Mucosa of gallbladder (tissue), 1 donor: ENCODE measurements at places on chromosomes 2 and 18.

- DNase-seq: no peak
Measured at GRCh38 chr2:238505119-238505891, 78.6 kb downstream of the ASB1 start.

DNA sequence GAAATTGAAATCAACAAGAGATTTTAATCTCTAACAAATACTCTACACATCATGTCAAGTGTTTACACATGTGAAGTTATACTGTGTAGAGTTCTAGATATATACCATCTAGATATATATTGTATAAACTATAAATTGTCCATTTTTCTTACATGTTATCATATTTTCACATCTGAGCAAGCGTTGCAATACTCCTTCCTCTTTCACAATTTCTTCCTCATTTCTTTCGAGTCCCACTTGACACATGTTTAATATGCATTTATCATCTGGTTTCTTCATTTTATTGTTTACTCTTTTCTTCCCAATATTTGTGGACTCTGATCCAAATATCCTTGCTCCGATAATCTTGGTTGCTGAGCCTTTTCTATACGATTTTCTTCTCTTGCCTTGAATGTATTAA lies 50.2 kb downstream of the UNC80 start:
- no peak for DNase-seq

- no peak for DNase-seq
Measured at GRCh38 chr2:30135541-30135940, 11.3 kb upstream of the YPEL5 start.

- peak; percentile 36 for DNase-seq
Measured at GRCh38 chr2:157875641-157876065, 477 bp downstream of the ACVR1 start.

DNA sequence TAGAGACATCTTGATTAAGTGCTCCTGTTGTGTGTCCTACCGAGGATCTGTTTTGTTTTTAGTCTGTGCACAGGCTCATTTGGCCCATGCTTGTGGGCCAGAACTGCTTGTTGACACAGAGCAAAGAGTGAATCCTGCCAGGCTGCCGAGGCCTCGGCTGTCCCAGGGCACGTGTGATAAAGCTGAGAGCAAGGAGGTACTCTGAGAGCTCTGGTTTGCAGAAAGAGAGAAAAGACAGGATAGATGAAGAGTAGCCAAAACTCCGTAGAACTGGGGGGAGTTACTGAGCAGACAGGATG lies 175.1 kb downstream of the FAM210A start:
- no peak for DNase-seq

DNA sequence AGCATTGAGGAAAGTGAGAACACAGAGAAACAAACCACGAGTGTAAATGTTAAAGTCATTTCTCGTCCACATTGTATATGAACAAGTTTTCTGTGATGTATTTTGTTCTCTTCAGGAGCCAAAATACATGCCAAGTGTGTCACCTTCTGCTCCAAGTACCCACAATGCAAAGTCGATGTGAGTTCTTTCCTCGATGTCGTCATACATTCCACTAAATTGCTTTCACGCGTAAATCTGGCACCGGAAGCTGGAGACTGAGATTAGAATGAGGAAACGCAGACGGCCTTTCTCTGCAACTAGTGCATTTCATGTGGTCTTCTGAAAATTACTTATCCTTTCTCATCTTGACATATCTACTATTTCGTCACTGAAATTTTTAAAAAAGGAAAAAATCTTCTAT lies 118.5 kb upstream of the SALL3 start:
- peak; percentile 63 for DNase-seq

GRCh38 chr2:38092196-38092902 lies 16.4 kb upstream of the CYP1B1 start:
- no peak for DNase-seq

DNA sequence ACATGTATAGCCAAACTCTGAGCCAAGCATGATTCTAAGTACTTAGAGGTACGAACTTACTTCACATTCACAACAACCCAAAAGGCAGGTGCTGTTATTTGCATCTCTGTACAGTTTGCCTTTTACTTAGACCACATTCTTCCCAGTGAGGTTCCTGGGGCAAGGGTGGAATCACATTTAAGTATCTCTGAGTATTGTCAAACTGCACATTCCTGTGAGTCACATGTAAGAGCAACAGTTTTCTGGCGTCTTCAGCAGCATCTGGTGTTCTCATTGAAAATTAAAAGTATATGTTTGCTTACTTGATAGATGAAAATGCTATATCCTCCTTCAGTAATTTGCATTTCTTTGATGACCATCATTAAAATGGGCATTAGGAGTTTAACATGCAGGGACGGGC lies 119.1 kb downstream of the UXS1 start:
- no peak for DNase-seq

- DNase-seq: no peak
Measured at GRCh38 chr2:86201671-86202335, 2.5 kb downstream of the MRPL35 start.

DNA sequence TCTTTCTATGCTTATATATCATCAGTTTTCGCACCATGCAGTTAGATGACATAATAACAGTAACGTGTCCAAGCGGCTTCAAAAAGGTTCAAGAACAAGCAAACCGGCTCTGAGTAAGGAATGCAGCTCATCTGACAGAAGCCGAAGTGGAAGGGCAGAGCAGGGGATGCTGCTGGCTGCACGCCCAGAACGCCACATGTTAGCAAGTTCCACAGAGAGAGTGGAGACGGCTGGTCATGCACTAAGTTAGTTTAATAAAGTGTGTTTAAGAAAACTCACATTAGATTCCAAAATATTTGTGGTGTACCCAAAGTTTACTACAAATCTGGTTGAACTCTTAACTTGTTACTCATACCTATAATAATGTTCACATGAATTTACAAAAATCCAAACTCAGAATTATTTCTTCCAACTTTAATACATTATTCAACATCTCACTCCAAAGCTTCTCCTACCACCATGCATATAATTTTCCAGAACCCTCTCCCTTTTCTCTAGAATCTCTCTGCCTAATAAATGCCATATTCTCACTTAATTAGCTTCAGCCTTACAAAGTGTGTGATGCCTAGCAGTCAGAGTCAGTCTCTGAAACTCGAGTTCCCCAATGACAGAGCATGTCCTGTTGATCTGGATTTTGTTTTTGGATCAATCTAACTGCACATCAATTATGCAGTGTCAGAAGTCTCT lies 170.0 kb downstream of the DNAH7 start:
- peak; percentile 79 for DNase-seq

DNA sequence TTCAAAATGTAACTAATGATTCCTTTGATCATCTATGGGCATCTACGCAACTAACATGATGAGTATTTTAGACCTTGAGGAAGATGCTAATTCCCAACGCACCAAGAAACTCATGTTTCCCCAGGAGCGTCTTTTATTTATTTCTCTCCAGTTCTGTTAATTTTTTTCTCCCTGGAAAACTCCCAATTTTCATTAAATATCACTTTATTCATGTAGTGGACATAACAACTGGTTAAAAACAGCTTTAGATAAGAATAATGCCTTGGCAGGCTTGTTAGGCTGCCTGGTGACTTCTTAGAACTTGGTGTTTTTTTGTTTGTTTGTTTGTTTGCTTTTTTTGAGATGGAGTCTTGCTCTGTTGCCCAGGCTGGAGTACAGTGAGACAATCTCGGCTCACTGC lies 62.9 kb upstream of the ZFP36L2 start:
- no peak for DNase-seq

DNA sequence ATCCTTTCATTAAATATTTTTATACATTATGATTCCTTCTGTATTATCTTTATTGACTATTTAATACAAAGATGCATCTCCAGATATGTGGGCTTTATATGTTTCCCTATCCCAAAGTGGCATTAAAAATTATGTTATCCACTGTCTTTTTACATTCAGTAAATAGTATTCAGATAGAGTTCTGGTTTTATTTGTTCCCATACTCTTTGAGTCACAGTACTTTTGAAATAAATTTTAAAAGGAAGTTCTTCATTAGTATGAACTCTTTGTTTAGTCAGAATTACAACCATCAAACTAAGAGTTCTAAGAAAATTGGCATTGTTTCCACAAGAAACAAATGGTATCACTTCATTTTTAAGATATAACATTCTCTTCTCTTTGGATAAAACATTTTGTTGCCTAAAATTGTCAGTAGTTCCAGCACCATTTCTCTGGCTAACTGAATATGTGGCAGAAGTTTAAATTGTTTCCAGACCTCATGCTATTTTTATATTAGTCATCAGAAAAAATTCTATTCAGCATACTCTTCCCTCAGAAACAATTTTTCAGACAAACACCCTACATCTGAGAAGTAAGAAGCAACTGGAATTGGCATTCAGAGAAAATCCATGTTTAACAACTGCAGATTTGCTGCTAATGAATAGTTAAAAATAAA lies 88.5 kb upstream of the COL5A2 start:
- no peak for DNase-seq

DNA sequence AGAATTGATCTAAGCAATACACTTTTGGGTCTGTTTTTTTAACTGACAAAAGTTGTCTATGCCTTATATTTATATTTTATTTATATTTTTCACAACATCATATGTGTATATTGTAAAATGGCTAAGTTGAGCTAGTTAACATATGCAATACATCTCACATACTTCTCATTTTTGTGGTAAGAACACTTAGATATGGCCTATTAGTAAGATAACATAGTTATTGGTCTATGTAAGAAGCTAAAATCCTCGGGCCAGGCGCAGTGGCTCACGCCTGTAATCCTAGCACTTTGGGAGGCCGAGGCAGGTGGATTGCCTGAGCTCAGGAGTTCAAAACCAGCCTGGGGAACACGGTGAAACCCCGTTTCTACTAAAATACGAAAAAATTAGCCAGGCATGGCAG lies 275.6 kb upstream of the ID2 start:
- DNase-seq: no peak

GRCh38 chr2:165068487-165068757 lies 113.1 kb upstream of the SLC38A11 start:
- DNase-seq: no peak

DNA sequence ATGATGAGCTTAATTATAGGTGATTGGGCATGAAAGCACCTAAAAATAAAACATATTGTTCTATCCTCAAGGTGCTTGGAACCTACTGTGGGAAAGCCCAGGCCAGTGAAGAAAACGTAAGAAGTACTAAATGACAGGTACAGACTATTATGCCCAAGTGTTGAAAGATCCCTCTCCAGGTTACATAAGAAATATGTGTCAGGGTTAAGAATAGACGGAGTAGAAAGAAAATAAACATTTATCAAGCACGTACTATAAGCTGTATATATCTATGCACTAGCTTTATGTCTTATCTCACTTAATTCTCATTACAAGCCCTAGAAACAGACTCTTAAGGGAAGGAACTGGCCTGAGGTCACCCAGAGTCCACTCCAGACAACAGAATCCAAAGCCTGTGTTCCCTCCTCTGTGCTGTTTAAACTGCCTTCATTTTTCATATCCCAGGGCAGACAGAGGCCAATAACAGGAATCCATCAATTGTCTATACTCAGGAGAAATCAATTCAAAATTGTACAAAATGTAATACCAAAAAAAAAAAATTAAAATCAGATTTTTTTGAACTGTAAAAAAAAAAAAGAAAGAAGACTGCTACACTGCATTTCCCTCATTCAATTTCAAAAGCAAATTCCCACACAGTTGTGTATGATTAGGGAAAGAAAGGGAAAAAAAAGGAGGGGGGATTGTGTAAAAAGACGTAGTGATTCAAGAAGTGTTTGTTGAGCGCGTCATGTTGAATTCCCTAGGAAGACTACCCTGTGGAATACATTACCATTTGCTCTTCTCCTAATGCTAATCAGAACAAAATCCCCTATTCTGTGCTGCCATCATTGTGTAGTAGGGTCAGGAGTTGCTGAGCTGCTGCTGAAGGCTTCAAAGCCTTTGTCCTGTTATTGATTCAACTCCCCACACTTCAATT lies 156.3 kb downstream of the IRS1 start:
- DNase-seq: no peak

GRCh38 chr2:124316881-124317605 lies 292.0 kb downstream of the CNTNAP5 start:
- no peak for DNase-seq

DNA sequence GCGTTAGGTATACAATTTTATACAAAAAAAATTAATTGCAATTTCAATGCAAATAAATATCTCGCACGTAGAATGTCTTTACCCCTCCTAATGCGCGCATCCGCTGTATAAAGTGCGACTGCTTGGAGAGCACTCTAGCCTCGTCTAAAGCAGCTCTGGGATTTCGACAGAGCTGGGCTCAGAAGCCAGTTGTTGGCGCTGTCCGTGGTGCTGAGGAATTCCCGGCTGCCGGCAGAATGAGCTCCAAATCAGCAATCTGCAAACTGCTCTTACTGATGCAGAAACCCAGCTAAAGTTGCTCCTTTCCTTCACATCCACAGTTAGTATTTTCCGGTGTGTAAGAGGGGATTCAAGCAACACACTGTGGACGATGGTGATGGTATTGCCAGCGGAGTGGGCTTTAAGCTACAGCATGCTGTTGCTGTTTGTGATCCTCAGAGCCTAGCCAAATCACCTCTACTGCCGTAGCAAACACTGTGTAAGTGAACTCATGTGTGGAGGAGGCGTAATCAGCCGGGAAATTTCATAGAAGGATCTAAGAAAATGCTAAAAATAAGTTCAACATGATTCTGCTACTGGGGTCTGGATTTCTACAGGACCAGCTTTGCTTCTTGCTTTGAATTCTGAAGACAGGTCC lies at the start of gene VWC2L:
Gene VWC2L (plus strand): TSS at position 137 of the 637 bp plus-strand sequence. CDS start 3,140 bp downstream, outside the sequence.
- DNase-seq: peak; percentile 87

GRCh38 chr2:207472343-207473048 lies 57.3 kb upstream of the CREB1 start:
- no peak for DNase-seq

DNA sequence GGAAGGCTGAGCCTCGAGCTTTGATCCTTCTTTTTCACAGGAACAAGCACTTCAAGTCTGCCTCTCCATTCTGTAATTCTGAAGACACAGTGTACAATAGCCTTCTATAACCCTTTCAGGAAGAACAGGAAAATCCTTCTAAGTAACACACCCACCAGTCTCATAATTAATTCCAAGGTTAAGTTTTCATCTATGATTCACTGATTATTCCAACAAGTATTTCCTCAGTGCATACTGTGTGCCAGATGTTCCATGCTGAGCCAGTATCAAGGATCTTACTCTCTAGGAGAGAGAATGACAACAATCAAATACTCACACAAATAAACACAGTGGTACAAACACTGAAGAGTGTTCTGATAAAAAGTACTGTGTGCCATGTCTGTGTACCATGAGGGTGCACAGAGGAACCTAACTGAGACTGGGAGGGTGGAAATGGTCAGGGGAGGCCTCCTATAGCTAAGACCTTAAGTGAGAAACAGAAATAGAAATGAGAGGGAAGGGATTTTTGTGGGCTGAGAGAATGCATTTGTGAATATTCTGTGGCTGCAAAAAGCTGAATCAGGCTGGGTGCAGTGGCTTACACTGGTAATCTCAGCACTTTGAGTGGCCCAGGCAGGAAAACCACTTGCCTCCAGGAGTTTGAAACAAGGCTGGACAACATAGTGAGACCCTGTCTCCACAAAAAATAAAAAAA lies 7.3 kb upstream of the MTLN start:
- DNase-seq: no peak

- no peak for DNase-seq
Measured at GRCh38 chr18:24534737-24535136, 74.3 kb downstream of the HRH4 start.
